Esophagus squamous epithelium (tissue), 5 donors: ENCODE measurements at places on chromosomes 1 and 21.

- no peak for DNase-seq
Observed at GRCh38 chr1:180096584-180097325, 57.9 kb upstream of the QSOX1 start.

GRCh38 chr1:39226836-39227235 is 22.3 kb downstream of the MACF1 start:
- DNase-seq: no peak

- no peak for DNase-seq
Observed at GRCh38 chr1:52633291-52633754, 355 bp downstream of the SHISAL2A start.

DNA sequence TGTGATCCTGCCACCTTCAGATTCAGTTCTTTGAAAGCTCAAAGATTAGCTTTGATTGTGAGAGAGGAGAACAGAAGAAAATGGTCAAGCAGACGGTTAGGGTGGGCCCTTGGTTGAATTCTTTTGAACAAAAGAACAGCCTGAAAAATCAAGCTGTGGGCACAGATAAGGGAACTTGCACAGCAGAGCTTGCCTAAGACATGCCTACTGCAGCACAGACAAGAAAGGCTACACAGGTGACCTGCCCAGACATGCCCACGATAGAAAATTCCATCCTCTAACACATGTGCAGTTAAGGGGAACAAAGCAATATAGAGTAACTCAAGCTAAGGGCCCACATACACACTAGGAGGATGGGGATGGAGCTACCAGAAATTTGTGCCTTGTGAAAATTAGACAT is 512.5 kb upstream of the LRRC7 start:
- no peak for DNase-seq

GRCh38 chr1:205319081-205320018 is 2.2 kb downstream of the NUAK2 start:
- DNase-seq: no peak

GRCh38 chr1:109457819-109458218 is 8.5 kb upstream of the SYPL2 start:
- no peak for DNase-seq

DNA sequence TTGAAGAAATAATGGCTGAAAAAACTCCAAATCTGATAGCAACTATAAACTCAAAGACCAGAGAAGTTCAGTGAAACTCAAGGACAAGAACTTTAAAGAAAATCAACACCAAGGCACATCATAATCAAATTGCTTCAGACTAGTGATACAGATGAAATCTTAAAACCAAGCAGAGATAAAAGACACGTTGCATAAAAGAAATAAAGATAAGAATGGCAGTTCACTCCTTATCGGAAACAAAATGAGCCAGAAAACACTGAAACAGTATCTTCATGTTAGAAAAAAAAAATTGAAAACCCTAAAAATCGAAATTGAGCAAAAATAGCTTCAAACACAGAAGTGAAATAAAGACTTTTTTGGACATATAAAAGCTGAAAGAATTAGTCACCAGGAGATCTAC is 4.6 kb upstream of the RAB4A start:
- no peak for DNase-seq

GRCh38 chr1:90220941-90221693 is 226.2 kb downstream of the ZNF326 start:
- DNase-seq: no peak

- no peak for DNase-seq
Observed at GRCh38 chr1:103365860-103366569, 159.5 kb upstream of the RNPC3 start.

DNA sequence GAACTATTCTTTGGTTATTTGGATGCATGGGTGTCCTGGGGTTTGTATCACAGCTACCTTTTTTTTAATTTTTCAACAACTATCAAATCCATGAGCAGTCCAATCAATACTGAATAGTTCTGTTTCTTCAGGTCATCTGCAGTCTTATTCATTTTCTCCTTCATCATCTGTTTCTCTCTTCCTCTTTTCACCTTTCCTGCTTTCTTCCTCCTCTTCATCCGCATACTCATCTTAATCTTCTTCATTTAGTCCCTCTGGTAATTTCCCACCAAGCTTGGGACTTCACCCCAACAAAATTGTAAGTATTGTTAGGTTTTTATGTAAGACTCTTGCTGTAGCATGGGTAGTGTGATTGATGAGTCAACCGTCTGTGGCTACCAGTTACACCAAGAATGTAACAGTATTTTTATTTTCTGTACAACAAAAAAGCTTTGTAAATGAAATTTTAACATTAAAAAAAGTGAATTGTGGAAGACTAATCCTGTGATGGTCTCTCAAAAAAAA is 184.1 kb upstream of the RNPC3 start:
- DNase-seq: no peak

DNA sequence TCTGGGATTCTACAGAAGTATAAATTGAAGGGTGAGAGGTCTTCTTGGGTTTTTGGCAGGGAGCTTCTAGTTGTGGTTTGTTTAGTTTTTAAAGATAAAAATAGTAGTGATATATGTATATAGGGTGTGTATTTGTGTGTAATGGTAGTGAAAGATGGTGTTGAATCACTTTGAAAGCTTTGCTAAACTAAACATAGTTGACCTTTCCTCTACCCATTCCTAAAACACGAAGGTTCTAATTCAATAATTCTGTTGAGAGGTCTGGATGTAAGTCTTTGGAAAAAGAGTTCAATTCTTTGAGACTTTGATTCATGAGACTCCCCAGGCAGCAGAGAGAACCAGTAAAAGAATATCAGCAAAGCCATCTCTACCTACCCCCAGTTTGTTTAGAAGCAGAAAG is 247.9 kb upstream of the DUSP10 start:
- no peak for DNase-seq

DNA sequence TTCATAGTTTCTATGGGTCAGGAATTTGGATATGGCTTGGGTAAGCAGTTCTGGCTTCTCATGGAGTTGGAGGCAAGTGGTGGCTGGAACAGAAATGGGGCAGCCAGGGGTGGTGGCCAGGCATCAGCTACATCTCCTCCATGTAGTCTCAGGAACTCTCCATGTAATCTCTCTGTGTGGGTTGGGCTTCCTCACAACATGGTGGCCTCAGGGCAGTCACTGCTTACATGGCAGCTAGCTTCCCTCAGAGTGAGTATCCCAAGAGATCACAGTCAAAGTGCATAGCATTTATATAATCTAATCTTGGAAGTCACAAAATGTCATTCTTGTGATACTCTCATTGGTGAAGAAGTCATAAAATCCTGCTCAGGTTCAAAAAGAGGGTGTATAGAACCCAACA is 25.7 kb downstream of the MR1 start:
- no peak for DNase-seq

DNA sequence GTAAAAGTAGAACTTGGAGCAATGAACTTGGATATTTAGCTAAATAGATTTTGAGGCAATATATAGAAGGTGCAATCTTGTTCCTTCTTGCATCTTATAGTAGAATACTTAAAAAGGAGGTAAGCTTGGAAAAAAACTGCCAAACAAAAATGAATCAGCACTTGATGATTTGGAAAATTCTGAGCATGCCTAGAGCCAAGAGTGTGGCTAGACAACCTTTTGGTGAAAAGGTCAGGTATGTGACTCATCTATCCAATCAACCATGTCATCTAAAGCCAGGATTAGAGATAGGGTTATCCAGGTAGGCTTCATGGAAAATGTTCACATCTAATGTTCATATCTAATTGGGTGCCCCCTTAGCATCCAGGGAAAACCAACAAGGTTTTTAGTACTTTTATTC is 515.0 kb downstream of the COL11A1 start:
- no peak for DNase-seq

GRCh38 chr21:46008893-46009621 is 27.5 kb downstream of the COL6A1 start:
- DNase-seq: no peak

- DNase-seq: no peak
Observed at GRCh38 chr1:158002022-158002630, 8.7 kb downstream of the KIRREL1 start.

- DNase-seq: no peak
Observed at GRCh38 chr1:226086776-226087175, 24.3 kb downstream of the H3-3A start.

GRCh38 chr1:121516234-121516967 is 331.6 kb downstream of the SRGAP2C start:
- no peak for DNase-seq

- no peak for DNase-seq
Observed at GRCh38 chr21:41321908-41322495, 5.4 kb downstream of the FAM3B start.

- DNase-seq: no peak
Observed at GRCh38 chr1:198725090-198725489, 86.2 kb downstream of the PTPRC start.

- DNase-seq: no peak
Observed at GRCh38 chr1:211813590-211813989, 17.0 kb downstream of the LPGAT1 start.
